T1000 (cell line): ENCODE measurements at places on chromosomes 6 and 20.

GRCh38 chr20:50872560-50873425 is 58.4 kb downstream of the ADNP start:
- DNase-seq, result no peak

DNA sequence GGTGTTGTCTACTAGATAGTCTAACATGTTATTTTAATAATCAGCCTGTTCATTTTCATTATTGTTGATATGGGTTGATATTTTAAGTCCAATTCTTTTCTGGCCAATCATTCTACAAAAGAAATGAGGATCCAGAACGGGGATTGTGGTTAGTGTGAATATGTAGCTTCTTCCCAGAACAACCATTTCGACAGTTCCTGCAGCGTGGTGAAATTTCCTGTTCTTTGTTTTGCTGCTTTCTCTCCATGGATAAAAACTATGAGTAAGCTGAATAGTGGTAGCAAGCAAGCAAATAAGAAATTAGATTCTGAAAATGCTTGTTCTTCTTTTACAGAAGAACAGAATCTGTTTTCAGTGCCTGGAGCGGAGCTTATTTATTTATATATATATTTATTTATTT is 65.5 kb upstream of the F13A1 start:
- DNase-seq, result no peak

DNA sequence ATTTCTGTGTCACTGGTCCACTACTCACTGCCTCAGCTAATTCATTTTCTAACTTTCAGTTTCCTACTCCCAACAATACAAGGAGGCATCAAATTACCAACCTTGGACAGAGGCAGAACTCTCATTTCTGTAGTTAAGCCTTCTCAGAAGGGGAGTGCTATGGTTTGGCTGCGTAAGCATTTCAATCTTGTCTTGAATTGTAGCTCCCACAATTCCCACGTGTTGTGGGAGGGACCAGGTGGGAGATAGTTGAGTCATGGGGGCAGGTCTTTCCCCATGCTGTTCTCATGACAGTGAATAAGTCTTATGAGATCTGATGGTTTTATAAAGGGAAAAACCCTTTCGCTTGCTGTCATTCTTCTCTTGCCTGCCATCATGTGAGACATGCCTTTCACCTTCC is 22.9 kb downstream of the HLA-DRA start:
- DNase-seq, result no peak

DNA sequence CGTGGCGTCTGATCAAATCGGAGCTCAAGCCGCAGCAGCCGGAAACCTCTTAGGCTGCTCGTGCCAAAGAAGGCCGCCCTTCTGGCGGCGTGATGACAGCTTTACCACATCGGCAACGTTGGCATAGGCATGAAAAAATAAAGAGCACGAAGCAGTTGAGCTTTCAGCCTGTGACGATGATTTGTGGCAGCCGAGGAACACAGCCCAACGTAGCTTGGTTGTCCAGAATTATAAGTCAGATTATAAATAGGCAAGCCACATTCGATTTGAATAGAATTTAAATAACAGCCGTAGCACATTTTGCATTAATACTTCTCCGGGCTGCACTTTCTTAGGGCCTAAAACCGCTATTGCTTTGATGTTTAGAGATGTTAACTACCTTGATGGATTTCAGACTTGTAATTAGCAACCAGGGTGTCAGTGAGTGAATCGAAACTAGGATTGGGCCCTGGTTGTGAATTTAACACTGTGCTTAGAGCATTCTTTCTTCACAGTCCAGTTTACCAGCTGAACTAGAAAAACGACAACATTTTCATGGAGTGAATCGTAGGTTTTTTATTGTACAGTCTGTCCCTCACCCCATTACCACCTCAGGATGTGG is 864 bp upstream of the BCLAF1 start:
- no peak for DNase-seq

DNA sequence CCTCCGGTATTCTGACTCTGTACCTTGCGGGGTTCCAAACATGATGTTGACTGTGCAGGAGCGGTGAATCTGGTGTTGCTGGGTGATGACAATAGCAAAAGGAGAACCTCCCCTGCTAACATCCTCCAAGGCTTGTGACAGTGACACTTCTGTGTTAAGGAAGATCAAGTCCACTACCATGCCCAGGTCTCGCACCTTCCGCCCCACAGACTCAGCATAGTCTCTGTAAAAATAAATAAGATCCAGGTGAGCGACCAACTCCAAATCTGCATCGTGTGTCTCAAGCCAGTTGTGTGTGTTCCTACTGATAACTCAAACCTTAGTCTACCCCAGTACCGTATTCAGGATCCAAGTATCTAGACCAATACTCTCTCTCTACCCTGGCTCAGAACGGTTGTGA is 24.8 kb downstream of the NCOA5 start:
- DNase-seq, result no peak

GRCh38 chr6:89069536-89070163 is 10.9 kb upstream of the PNRC1 start:
- no peak for DNase-seq

DNA sequence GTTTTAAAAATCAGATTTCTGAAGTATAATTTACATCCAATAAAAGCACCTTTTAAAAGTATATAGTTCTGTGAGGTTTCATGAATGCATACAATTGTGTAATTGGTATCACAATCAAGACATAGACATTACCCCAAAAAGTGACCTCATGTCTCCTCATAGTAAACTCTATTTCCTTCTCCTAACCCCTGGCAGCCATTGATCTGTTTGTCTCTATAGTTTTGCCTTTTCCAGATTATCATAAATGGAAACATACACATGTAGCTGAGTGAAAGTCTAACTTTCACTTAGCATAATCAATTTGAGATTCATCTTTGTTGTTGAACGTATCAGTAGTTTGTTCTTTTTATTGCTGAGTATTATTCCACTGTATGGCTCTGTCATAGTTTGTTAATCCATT is 57.6 kb downstream of the SUN5 start:
- DNase-seq, result no peak

- DNase-seq, result no peak
These were observed 233.6 kb downstream of the TTLL2 start for GRCh38 chr6:167558246-167559177.

DNA sequence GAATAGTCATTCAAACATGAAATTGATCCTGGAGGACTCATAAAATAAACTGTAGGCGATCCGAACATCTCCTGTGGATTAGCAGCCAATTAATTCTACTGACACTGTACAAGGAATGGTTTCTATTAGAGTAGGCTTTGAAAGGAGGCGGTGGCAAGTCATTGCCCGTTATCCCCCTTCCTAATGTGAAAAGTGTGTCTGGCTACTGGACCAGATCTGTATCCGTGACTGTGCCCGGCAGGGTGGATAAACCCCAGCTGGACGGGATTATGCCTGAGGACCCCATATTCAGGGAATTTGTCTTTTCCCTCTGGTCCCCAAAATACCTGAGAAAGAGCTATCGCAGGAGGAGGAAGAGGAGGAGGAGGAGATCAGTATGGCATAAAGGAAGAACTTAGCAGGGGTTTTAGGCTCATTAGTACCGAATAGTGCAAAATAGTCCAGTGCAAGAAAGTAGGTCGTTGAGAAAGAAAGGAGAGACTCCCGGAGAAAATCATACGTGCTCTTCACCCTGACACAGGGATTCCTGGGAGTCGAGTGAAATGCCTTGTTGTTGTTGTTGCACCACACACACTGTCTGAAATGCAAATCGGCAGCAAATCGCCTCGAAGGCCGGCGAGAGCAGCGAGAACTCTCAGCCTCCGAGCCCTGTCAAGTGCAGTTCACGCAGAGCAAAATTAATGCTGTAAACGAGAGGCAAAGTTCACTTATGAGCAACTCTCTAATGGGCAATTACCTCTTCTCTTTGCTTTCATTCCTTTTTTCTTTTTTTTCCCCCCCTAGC is 178.9 kb upstream of the ARID1B start:
- DNase-seq, result no peak

- DNase-seq, result no peak
These were observed 75.0 kb downstream of the FAM120B start for GRCh38 chr6:170381562-170381961.

DNA sequence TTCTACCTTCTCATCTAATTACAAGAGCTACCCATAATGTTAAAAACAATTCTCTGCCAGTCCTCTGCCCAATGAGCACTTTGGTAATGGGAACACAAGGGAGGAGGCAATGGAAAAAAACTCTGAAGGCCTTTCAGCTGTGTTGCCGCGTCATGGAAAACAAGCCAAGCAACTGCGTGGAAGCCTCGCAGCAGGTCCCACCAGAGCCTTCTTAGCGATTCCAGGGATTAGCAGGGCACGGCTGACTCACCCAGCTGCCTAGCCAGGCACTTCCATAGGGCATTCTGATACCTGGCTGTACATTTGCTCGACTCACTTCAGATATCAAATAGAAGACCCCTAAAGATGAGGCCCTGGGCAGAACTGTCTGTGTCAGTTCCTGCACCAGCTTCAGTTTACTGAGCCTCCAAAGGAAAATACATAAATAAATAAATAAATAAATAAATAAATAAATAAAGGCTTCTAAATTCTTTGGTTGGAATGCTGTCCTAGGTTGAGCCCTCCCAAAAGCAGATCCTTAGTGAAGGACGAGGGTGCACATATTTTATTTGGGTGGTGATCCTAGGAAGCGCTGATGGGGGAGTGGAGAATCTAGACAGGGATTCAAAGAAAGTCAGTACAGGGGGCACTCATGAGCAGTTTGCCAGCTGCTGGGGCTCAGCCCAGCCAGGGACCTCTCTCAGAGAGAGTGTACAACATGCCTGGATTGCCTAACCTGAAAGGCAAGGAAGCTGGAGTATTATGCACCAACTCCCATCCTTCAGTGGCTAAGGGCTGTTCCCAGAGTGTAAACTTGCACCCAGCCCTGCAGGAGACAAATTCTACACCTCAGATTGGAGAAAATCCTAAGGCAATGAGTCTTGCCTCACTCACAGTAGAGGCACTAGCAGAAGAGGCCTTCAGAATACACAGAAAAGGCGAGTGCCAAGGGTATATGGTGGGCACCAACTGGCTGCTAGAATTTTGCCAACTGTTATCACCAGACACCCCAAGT is 18.2 kb downstream of the SNAP25 start:
- no peak for DNase-seq

DNA sequence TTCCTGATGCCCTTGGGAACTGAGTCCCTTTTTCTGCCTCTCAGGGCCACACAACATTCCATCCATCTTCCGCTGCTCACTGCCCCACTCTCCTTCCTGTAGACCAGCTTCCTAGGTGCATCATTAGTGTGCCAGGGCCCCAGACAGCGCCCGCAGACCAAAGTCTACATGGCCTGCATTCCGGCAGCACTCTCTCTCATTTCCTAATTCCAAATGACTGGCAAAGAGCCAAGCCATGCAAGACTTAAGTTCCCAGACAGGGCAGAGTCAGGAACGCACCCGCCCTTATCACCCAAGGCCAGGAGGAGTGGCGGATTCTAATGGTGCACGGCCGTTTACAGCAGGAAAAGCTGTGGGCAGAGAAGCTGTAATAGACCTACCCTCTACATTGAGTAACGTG is 159.8 kb upstream of the ARID1B start:
- no peak for DNase-seq

DNA sequence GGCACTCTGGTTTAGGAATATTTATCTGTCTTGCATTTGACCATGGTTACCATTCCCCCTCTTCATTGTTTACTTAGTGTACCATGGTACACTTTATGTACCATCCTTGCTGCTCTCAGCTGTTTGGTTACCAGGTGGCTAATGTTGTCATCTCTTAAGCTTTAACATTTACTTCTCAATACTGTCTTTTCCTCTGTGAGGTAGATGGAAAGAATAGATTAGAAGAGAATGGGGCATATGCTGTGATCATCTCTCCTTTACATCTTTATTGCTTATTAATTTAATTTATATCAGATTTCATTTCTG is 109.2 kb downstream of the NCOA3 start:
- no peak for DNase-seq

GRCh38 chr6:124445581-124445980 is 516.7 kb upstream of the RNF217 start:
- DNase-seq, result no peak

- no peak for DNase-seq
These were observed 289.7 kb downstream of the UBE3D start for GRCh38 chr6:82775981-82776380.

DNA sequence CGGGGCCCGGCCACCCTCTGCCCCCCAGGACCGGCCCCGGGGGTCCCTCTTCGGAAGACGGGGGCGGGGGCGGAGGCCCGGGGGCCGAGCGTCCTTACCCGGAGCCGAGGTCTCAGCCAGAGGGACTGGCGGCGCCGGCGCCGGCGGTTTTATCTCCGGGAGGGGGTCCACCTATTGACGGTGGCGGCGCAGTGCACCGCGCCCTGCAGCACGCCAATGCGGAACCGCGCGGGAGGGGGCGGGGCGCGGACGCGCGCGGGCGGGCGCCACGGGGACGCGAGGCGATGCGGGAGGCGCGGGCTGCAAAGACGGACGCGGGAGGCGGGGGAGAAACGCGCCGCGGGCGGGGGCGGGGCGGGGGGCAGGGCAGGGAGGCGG is at the start of gene EEF1A2:
Gene EEF1A2 (minus strand): TSS at position 124 of the 378 bp plus-strand sequence. CDS start 1,320 bp downstream, outside the sequence.
- no peak for DNase-seq

DNA sequence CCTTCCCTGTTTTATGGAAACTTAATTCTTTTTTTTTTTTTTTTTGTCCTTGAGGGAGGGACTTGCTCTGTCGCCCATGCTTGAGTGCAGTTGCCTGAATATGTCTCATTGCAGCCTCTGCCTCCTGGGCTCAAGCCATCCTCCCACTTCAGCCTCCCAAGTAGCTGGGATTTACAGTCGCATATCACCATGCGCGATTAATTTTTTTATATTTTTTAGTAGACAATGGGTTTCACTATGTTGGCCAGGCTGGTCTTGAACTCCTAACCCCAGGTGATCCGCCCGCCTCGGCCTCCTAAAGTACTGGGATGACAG is 654 bp downstream of the TMEM14C start:
- no peak for DNase-seq

- no peak for DNase-seq
These were observed 32.3 kb downstream of the NCR2 start for GRCh38 chr6:41367700-41368099.

- no peak for DNase-seq
These were observed 138.4 kb downstream of the TAF4 start for GRCh38 chr20:61927193-61927825.

DNA sequence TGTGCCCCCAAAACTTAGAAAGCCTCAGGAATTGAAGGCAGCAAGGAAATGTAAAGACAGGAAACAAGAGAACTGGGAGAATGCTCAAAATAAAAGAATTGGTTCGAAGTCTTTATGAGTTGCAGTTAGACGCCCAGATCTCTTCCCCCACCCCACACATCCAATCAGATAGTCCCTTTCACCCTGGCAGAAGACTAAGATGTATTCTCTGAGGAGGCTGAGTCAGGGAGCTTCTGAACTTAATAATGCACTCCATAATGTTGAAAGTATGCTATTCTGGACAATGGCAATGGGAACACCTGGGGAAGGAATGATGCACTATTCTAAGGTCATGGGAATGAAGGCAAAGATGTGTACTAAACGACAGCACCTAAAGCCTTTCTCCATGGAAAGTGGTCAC is 173.6 kb downstream of the MTFR2 start:
- DNase-seq, result no peak

- peak; percentile 65 for DNase-seq
These were observed 489 bp downstream of the TBX18 start for GRCh38 chr6:84763886-84764331.

DNA sequence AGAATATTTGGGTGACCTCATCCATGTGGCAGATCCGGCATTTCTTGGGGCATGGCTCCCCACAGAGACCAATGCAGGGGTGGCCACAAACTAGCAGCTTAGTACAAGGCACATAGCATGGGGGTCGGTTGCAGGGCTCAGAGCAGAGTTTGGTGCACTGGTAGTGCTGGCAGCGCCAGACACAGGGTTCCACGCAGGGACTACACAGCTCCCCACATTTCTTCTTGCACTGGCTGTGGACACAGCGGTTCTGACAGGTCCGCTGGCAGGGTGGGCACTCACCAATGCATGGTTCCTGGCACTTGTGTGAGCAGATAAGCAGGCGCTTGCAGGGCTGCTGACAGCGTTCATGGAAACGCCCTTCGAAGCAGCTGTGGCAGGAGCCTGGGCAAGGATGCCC is 29.1 kb downstream of the DDX27 start:
- DNase-seq, result no peak
